ENCODE measurements at places on chromosomes 5 and 9.

DNA sequence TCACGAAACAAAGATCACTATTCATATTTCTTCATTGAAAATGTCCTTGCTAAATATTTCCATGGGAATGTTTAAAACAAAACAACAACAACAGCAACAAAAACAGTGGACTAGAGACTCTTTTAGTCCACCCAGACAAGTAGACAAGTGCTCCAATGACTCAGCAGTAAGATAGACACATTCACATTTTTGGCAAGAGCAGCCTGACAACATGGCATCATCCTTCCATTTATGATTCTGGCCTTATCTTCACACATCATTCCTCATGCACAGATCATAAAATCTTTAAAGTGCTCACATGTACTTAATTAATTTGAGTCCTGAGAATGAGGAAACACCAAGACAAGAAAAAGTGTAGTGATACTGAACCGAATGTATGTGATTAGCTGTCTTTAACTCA is 132.6 kb upstream of the PDE4D start:
- no peak for DNase-seq

DNA sequence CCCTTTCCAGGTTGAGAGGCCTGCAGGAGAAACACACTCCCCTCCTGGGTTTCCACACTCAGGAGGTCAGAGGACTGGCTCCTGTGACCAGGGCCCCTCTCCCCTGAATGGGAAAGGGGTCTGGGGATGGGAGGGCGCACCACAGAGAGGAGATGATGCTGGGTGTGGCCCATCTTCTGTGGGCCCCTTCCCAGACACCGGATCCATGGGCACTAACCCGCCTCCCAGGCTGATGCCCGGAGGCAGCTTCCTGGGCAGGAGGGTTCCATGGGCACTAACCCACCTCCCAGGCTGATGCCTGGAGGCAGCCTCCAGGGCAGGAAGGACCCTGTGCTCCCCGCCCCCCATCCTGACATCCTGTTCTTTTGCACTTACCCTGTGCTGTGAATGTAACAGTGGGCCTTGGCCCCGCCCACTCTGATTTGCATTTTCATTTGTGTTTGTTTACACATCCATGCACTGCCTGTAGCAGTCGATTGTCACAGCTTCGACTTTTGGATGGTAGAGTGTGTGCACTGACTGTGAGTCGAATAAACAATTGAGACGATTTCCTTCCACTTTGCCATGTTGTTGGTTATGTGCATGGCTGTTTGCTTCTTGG is 9.3 kb upstream of the DOLPP1 start:
- DNase-seq, result peak; percentile 32

DNA sequence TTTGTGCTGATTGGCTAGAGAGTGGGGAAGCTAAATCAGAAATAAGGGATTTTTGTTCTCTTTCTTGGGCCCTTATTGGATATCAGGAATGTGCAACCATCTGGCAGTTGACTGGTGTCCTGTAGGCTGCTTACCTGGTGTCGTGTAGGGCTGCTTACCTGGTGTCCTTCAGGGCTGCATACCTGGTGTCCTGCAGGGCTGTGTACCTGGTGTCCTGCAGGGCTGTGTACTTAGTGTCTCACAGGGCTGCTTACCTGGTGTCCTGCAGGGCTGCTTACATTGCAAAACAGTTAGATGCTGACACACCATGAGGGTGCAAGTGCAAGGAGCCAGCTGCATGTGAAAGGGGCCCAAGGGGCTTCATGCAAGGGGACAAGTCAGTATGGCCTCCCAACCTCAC is 249.3 kb downstream of the ICE1 start:
- no peak for DNase-seq

- DNase-seq, result no peak
Measured at GRCh38 chr9:123111427-123112014, 78.1 kb downstream of the GPR21 start.

GRCh38 chr5:149485655-149486615 is 65.3 kb downstream of the CSNK1A1 start:
- DNase-seq, result no peak

DNA sequence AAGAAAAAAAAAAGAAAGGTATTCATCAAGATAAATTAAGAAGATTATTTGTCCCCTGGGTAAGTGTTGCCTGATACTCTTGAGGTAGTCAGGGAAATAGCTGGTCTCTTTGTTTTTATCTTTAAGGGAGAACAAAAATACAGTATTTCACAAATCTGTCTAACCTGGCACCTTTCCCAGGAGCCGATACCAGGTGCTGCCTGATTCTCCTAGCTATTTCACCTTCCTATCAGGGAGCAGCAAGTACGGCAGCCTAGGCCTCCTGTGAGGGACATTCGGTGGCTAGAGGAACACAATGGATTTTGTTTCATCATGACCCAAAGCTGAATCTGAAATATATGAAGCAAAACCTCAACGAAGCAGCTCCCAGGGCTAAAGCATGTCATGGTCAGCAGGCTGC is 86.0 kb downstream of the TARS1 start:
- no peak for DNase-seq

DNA sequence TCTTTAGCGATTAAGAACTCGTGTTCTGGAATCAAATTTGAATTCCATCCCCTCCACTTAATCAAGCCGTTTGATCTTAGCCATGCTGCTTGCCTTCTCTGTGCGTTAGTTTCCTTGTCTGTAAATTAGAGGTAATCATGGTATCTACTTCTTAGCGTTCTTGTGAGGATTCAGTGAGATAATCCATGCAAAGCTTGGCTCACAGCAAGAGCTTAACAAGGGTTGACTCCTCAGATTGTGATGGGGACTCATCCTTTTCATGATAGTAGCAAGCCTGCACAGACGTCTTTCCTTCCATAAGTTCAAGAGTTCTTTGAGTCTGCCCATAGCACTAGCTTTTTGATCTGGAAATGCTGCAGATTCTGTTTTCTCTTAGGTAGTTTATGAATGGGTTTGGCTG is 72.8 kb downstream of the TRIO start:
- DNase-seq, result no peak

- DNase-seq, result no peak
Measured at GRCh38 chr5:42570966-42571960, 148.0 kb downstream of the GHR start.

GRCh38 chr5:198516-199196 is 7.4 kb downstream of the LRRC14B start:
- DNase-seq, result no peak

- DNase-seq, result peak; percentile 3
Measured at GRCh38 chr9:137959641-137960411, 82.2 kb downstream of the CACNA1B start.

GRCh38 chr5:68415177-68416085 is 199.9 kb downstream of the PIK3R1 start:
- DNase-seq, result no peak

- no peak for DNase-seq
Measured at GRCh38 chr5:41876678-41877077, 6.5 kb upstream of the OXCT1 start.

DNA sequence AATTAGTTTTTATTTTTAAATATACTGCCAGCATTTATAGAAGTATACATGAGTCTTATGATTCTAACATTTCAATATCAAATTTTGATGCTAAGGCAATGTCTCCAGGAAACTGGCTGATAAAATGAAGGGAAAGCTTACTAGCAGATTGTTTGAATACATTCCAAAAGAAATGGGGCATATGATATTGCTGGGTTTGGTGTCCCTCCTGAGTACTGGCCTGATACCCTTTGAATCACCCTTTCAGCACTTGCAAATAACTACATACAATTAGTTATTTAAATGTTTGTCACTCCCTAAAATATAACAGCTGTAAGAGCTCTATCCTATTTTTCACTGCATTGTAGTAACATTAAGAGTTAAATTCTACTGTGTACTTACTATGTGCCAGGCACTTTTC is 360.8 kb downstream of the HCN1 start:
- no peak for DNase-seq

- DNase-seq, result no peak
Measured at GRCh38 chr9:626596-626995, 214.9 kb upstream of the DMRT1 start.

DNA sequence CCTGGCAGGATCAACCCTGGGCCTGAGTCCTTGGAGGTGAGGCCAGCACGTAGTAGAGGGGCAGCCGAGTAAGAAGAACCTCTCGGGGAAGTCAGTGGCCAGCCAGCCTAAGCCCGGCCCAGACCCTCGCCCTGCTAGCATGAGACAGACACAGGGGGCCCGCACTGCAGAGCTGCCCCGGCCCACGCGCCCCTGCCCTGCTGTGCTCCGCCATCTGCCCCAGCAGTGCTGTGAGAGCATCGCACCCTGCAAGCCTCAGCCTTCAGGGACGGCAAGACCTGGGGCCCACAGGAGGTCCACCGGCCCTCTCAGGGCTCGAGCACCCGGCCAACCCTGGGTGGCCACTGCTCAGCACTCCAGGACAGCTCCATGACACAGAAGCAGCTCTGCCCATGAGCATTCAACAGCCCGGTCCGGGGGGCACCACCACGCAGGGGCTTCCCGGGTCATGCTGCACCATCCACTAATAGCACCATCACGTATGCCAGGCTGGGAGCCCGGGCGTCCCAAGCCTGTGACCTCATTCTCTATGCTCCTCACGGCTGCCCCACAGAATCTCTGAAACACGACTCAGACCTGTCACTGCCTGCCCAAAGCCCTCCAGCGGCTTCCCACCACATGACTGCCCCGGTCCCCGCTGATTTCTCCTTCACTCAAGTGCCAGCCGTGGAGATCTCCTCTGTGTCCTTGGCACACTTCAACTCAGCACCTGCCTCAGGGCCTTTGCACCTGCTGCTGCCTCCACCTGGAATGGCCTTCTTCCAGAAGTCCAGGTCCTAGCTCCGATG is 38.1 kb downstream of the ADAMTS2 start:
- DNase-seq, result no peak

GRCh38 chr5:65811004-65811403 is 89.0 kb downstream of the NLN start:
- no peak for DNase-seq

DNA sequence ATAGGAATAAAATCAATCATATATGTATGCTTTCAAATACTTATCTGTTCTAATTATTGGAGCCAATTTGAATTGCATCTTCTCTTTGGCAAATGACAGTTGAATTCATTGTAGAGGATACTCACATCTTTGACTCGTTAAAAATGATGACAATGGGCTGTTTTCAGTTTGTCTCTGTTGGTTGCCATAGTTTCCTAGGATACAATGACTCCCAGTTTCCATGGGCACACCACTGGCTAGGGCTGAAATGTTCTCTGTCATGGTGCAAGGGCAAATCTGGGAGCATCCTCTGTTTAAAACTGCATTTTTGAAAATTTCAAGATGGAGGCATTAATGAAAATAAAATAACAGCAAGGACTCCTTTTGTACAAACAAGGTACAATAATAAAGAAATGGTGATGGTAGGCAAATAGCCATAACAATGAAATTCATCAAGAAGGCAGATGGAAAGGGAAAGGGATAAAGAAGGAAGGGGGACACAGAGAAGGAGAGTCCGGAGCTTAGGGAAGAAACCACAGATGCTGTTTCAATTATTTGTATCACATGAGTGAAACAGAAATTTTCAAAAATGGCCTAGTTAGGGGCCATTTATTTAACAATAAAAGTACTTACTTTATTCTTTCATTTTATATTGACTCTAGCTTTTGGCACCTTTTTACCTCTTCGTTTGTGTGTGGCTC is 378.8 kb upstream of the SEMA6A start:
- DNase-seq, result no peak

DNA sequence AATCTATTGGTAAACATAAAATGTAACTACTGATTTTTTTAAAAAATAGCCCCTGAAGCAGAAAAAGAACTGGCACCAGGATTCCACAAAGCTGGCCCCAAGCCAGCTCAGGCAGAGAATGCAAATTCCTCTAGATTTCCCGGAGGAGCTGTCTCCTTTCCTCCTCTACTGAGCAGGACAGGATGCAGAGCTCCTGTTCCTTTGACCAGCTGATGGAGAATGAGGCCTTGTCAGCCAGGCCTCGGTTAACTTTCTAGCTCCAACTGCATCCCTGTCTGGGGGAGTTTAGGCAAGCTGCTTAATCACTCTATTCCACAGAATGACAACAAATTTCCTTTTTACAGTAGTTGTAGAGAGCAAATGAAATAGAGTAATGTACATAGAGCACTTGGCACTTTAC is 155.5 kb downstream of the GNAQ start:
- no peak for DNase-seq

All from activated naive CD4-positive, alpha-beta T cell treated with anti-CD3 and anti-CD28 coated beads for 36 hours (primary cell).